ENCODE measurements at places on chromosomes 5 and 9.
A peak's percentile ranks its signal among the peaks of the same experiment; 100 is the strongest.

DNA sequence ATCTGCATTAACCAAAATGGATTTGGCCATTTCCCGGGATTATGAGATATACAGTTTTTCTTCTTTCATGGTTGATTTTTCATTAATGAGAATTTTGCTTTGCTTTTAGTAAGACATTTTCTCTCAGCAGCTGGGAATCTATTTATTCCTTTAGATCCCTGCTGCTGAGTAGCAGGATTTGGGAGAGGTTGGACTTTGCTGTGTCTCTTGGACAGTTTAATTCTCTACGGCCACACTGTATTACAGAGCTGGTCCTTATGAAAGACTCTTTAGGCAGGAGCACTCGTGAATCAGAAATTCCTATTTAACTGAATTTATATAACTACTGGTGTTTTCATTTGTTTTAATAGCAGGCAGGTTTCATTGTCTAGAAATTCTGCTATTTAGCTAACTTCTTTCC is 1.6 kb downstream of the UNC13B start:
- H3K4me3 ChIP-seq: no peak overlapping the region
- no peak overlapping the region for H3K27ac ChIP-seq
- H3K27me3 ChIP-seq: no peaks in the 10 kb centered on the region
- no peak for DNase-seq

- no peak for DNase-seq
- H3K36me3 ChIP-seq: no peaks in the 10 kb centered on the region
- H3K4me1 ChIP-seq: no peaks in the 10 kb centered on the region
- H3K27ac ChIP-seq: no peak overlapping the region
- H3K4me3 ChIP-seq: no peak overlapping the region
- peaks cover 13% of the 10 kb centered on the region for H3K27me3 ChIP-seq
Observed at GRCh38 chr5:136094913-136095641, 37.6 kb upstream of the SMAD5 start.

GRCh38 chr5:77707791-77708190 is 68.3 kb downstream of the TBCA start:
- H3K4me1 ChIP-seq: no peaks in the 10 kb centered on the region
- no peak for DNase-seq
- no peaks in the 10 kb centered on the region for H3K27me3 ChIP-seq
- peaks cover 44% of the 10 kb centered on the region for H3K36me3 ChIP-seq
- H3K4me3 ChIP-seq: no peak overlapping the region
- H3K27ac ChIP-seq: no peak overlapping the region

- no peaks in the 10 kb centered on the region for H3K36me3 ChIP-seq
- DNase-seq: no peak
- no peak within 1 kb of the TSS for H3K27ac ChIP-seq
- peaks cover 19% of the 10 kb centered on the region for H3K27me3 ChIP-seq
- no peak within 1 kb of the TSS for H3K4me3 ChIP-seq
- no peaks in the 10 kb centered on the region for H3K4me1 ChIP-seq
Observed at GRCh38 chr5:96433066-96433447, at the start of gene PCSK1. PCSK1 (minus strand) TSS chr5:96433248; CDS start chr5:96433042, 206 bp downstream.

DNA sequence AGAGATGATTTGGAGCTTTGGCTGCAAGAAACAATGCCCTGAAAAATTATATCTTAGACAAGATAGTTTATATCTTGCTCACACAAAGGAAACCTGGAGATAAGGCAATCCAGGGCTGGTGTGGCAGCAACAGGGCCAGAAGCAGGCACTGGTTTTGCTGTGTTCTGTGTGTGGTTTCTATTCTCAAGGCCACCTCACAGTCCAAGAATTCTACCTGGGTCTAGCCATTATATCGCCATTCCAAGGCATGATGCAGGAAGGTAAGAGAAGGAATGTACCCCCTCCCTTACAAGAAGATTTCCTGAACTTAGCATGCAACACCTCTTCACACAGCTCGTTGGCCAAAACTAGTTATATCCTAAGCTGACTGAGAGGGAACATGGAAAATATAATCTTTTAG is 74.5 kb upstream of the MEGF10 start:
- H3K4me1 ChIP-seq: no peaks in the 10 kb centered on the region
- no peaks in the 10 kb centered on the region for H3K36me3 ChIP-seq
- H3K27me3 ChIP-seq: no peaks in the 10 kb centered on the region
- no peak overlapping the region for H3K27ac ChIP-seq
- H3K4me3 ChIP-seq: no peak overlapping the region

- no peak overlapping the region for H3K27ac ChIP-seq
- no peaks in the 10 kb centered on the region for H3K27me3 ChIP-seq
- H3K4me3 ChIP-seq: no peak overlapping the region
- no peak for DNase-seq
- peaks cover 14% of the 10 kb centered on the region for H3K36me3 ChIP-seq
- peaks cover 3% of the 10 kb centered on the region for H3K4me1 ChIP-seq
Observed at GRCh38 chr5:131587541-131587940, 47.5 kb downstream of the RAPGEF6 start.

- H3K4me3 ChIP-seq: no peak overlapping the region
- H3K4me1 ChIP-seq: no peaks in the 10 kb centered on the region
- H3K27me3 ChIP-seq: no peaks in the 10 kb centered on the region
- no peak for DNase-seq
- H3K36me3 ChIP-seq: no peaks in the 10 kb centered on the region
Observed at GRCh38 chr5:73825736-73826135, 199.7 kb downstream of the ARHGEF28 start.

DNA sequence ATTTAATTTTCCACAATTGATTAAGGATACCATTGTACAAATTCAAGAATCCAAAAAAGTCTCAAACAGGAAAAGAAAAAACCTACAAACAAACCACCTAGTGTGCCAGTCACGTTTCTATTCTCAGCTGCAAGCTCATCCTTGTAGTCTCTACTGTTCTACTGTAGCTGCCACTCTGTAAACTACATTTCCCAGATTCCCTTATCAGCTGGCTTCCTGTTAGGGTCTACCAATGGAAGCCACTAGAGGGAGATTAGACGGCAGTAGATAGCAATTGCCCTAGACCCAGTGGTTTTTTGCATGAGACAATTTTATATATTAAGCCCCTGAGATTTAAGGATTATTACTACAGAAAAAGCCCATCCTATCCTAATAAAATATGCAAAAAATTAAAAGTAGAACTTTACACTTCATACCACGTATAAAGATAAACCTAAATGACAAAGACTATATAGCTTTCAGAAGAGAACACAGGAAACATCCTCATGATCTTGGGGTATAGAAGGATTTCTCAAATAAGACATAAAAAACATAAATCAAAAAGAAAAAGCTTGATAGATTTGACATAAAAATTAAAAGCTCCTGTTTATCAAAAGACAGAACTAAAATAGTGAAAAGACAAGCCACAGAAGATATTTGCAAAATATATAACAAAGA is 37.4 kb downstream of the P4HA2 start:
- no peaks in the 10 kb centered on the region for H3K36me3 ChIP-seq
- no peaks in the 10 kb centered on the region for H3K27me3 ChIP-seq
- DNase-seq: peak; percentile 67
- H3K27ac ChIP-seq: no peak overlapping the region
- H3K4me3 ChIP-seq: no peak overlapping the region
- no peaks in the 10 kb centered on the region for H3K4me1 ChIP-seq

- no peak overlapping the region for H3K27ac ChIP-seq
- H3K4me3 ChIP-seq: no peak overlapping the region
- H3K27me3 ChIP-seq: no peaks in the 10 kb centered on the region
- DNase-seq: no peak
Observed at GRCh38 chr5:180491496-180491895, 2.7 kb upstream of the CNOT6 start.

DNA sequence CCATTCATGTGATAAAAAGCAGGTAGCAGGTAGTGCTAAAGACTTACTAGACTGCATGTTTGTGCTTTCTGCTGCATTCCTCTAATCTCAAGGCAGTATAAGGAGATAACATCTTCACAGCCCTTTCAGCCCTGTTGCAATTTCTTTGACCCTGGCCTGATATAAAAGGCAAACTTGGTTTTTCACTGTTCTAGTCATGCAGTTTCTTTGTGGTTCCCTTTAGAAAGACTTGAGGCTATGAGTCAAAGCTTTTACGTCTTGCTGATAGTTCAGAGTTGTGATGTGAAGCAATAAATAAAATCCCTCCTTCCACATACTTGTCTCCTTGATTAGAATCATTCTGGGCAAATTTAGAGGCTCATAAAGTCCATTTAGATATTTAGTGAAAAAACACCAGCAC is 88.6 kb upstream of the CDKN2B start:
- no peak overlapping the region for H3K4me3 ChIP-seq
- H3K36me3 ChIP-seq: no peaks in the 10 kb centered on the region
- H3K27ac ChIP-seq: no peak overlapping the region

GRCh38 chr5:72693546-72694205 is 122.8 kb upstream of the TNPO1 start:
- no peaks in the 10 kb centered on the region for H3K27me3 ChIP-seq
- H3K36me3 ChIP-seq: no peaks in the 10 kb centered on the region
- DNase-seq: no peak
- no peak overlapping the region for H3K4me3 ChIP-seq
- H3K4me1 ChIP-seq: no peaks in the 10 kb centered on the region

- H3K36me3 ChIP-seq: no peaks in the 10 kb centered on the region
- no peak overlapping the region for H3K4me3 ChIP-seq
- no peak for DNase-seq
- H3K27me3 ChIP-seq: no peaks in the 10 kb centered on the region
- H3K27ac ChIP-seq: no peak overlapping the region
Observed at GRCh38 chr5:127924606-127925005, 159.0 kb upstream of the SLC12A2 start.

- H3K36me3 ChIP-seq: peaks cover 10% of the 10 kb centered on the region
- no peak for DNase-seq
- no peak overlapping the region for H3K4me3 ChIP-seq
- H3K27me3 ChIP-seq: no peaks in the 10 kb centered on the region
- H3K27ac ChIP-seq: no peak overlapping the region
Observed at GRCh38 chr9:128187361-128187760, 4.0 kb downstream of the CIZ1 start.

- H3K4me3 ChIP-seq: no peak overlapping the region
- no peak for DNase-seq
- H3K27ac ChIP-seq: no peak overlapping the region
Observed at GRCh38 chr5:33692980-33693379, 198.8 kb downstream of the ADAMTS12 start.

GRCh38 chr9:133133681-133134387 is 12.8 kb upstream of the RALGDS start:
- peaks cover 62% of the 10 kb centered on the region for H3K4me1 ChIP-seq
- peak overlapping the region; percentile 25 for H3K4me3 ChIP-seq
- H3K27ac ChIP-seq: peak overlapping the region; percentile 98
- H3K27me3 ChIP-seq: no peaks in the 10 kb centered on the region

DNA sequence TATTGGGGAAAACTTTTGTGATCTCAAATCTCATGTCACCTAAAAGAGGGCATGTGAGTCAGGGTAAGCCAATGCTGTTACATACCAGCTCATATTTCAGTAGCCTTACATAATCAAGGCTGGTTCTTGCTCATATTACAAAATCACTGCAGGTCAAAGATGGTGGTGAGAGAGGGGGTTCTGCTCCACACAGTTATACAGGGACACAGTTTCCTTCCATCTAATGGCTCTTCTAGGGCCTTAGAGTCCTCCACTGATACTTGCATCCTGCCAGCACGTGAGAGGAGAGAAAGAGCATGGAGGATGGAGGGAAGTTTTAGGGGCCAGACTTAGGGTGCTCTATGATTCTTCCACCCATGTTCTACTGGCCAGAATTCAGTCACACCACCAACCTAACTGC is 130.0 kb downstream of the LIFR start:
- no peak for DNase-seq
- H3K36me3 ChIP-seq: no peaks in the 10 kb centered on the region
- no peak overlapping the region for H3K4me3 ChIP-seq
- no peaks in the 10 kb centered on the region for H3K4me1 ChIP-seq

DNA sequence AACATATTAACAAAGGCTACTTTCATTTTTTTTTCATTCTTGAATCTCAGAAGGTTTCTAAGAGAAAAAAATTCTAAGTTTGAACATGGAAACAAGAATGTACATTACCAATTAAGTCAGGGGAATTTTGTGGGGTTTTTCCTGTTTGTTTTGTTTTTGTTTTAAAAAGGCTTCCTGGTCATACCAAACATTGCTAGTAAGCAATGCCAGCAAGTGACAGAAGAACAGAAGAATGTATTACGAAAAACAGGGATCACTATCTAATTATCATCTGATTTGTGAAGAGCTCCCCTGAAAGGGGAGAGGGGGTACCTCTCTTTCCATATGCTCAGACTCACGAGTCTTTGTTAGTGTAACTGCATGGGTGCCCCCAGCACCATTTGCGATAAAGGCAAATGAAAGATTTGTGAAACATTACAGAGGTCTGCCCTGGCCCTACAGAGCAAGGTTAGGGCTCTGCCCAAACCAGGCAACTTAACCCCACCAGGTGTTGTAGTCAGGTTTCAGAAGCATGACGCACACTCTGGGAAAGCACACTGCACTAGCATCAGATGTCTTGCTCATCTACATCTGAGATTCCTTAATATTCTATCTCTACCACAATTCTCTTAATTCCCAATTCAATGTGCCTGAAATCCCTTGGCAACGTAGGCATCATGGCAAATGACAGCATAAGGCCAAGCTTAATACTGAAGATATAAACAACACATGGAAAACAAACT is 268.2 kb downstream of the MLLT3 start:
- H3K4me1 ChIP-seq: peaks cover 22% of the 10 kb centered on the region
- H3K27me3 ChIP-seq: no peaks in the 10 kb centered on the region
- H3K27ac ChIP-seq: no peak overlapping the region

DNA sequence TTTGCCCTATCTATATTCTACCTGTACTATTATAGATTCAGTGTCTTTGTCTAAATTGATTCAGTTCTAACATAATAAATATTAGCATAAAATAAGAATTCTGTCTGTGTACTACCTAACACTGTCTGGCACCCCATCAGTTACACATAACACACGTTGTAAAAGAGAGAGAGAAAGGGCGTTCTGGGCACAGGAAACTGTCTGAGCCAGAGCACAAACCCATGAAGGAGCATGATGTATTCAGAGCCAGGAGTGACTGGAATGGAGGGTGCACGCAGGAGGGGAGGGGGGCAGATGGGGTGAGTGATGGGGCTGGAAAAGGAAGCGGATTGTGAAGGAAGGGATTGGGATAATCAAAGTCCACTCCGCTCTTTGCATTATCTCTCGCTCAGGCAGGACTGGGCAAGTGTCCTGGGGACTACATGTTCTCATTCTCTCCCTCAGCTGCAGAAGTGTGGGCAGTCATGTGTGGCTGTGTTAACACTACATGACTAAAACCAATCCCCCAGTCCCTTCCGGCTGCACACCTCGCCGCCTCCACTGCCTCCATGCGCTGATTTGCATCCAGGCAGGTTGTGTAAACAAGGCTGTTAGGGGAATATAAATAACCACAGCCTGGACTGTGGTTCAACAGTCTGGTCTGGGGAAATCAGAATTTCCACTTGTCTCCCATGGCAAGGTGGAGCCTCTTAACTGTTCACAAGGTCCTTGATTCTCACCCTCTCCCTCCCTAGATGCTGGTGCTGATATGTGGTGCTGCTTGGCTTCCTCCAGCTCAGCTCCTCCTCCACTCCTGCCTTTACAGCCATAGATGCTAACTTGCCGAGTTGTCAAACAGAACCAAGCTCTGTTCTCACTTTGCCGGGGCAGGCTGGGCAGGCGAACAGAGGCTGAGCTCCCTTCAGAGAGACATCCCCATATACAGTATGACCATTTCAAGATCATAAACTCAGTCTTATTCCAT is 367.5 kb upstream of the BRINP1 start:
- H3K27me3 ChIP-seq: no peaks in the 10 kb centered on the region
- H3K36me3 ChIP-seq: no peaks in the 10 kb centered on the region
- H3K4me3 ChIP-seq: no peak overlapping the region
- no peak for DNase-seq
